ENCODE measurements at places on chromosomes 1 and 21.
A peak's percentile ranks its signal among the peaks of the same experiment; 100 is the strongest.

GRCh38 chr1:50438945-50439344 is 15.7 kb upstream of the DMRTA2 start:
- DNase-seq, result peak; percentile 29

DNA sequence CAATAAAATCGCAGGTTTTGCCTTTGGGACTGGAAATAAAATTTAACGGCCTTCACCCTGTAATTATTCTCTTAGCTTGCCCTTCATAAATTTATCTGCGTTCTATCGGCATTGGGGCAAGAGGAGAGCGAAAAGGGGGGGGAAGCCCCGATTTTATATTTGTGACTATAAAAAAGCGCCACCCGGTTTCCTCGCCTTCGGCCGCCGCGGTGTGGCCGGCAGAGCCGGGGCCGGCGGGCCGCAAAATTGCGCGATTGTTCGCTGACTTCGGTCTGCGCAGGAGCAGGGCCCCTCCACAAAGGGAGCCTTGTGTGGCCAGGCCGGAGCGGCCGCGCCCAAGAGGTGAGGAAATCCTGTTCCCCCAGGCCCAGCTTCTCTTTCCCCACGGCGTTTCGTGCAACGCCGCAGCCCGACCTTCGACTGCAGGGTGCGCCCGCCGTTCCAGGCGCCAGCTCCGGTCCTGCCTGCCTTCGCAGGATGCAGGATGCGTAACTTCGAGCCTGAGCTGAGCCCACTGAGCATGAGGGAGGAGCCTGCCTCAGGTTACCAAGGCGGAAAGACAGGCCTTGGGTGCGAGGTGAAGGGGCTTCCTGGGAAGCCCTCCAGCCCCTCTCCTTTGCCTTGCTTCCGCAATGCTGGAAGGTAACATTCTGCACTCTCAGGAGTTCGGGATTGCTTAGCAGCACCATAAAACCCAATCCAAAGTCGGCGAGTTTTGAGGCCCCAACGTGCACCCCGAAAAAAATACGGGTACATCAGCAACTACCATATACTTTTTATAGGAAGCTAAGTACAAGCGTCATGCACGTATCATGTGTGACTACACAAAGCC is 4.9 kb upstream of the TBX15 start:
- no peak for DNase-seq

DNA sequence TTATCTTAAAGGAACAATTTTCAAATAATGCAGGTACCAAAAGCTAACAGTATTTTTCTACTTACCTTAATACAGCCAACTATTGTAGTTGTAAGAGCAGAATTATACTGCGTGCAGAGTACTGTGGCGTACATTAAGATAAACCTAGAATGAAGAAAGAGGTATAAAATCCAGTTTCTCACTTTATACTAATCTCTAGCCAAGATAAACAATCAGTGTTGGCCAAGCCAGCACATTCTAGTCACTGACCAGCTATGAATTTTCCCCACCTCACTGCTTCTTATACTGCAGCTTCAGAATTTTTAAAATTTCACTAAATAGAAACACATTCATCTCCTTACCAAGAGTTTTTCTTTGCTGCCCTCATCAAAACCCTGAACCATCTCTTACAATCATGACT is 33.6 kb downstream of the SLC35D1 start:
- DNase-seq, result peak; percentile 39

DNA sequence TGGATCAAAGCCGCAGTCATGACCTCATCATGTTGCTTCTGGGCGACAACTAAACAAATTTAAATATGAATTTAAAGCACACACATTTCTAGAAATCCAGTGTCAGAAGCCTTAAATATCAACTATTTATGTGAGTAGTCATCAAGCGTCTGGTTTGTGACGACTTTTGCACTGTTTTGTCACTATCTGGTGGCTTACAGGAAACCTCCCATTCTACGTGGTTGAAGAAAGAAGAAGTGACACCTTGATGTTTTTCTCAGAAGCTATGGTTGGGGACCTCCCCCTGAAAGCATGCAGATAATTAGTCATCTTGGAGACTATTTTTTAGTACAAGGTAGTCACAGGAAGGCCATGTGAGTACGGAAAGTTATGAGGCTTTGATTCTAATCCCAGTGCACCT is 58.5 kb downstream of the TENT5C start:
- DNase-seq, result no peak

DNA sequence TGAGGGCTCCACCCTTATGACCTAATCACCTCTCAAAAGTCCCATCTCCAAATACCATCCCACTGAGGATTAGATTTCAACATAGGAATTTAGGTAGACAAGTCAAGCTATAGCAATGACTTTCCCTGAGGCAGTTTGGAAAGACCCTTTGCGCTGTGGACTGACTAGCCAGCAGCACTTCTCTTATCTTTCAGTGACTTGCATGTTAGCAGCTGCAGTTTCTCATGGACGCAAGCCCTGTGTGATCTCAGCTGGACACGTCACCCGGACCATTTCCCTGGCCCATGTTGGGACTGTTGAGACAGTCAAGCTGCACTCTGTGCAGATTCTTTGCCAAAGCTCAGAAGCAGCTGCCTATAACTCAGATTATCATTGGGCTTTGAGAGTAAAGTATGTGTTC is 408.1 kb upstream of the USP24 start:
- no peak for DNase-seq

- peak; percentile 8 for DNase-seq
These were observed 57.8 kb downstream of the ESRRG start for GRCh38 chr1:216665406-216665805.

Measured in fibroblast of skin of scalp (primary cell).